ENCODE measurements at places on chromosomes 2 and 18.
A peak's percentile ranks its signal among the peaks of the same experiment; 100 is the strongest.

- no peak for DNase-seq
Observed at GRCh38 chr2:133458280-133458679, 110.0 kb downstream of the NCKAP5 start.

DNA sequence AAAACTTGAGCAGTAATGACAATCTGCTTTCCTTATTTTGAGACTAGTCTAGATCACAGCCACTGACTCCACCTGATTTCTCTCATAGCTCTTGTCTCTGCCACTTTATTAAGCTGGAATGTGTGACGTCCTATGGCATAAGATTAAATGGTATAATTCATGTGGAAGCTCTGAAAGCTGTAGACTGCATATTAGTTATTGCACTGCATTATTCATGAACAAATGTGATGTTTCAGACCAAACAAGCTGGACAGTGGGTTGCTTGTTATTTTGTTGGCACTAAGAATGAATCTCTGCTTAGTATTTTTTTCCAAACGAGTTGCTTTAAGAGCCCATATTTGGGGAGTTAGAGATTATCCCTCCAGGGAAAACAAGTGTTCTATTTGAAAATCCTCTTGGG, 1218.5 kb downstream of the SUCLG1 start:
- no peak for DNase-seq

- DNase-seq: no peak
Observed at GRCh38 chr2:20327370-20327769, 23.3 kb downstream of the PUM2 start.

GRCh38 chr2:32558492-32558891, 69.4 kb upstream of the TTC27 start:
- no peak for DNase-seq

GRCh38 chr2:202261531-202261930, 4.0 kb upstream of the NOP58 start:
- DNase-seq: no peak

DNA sequence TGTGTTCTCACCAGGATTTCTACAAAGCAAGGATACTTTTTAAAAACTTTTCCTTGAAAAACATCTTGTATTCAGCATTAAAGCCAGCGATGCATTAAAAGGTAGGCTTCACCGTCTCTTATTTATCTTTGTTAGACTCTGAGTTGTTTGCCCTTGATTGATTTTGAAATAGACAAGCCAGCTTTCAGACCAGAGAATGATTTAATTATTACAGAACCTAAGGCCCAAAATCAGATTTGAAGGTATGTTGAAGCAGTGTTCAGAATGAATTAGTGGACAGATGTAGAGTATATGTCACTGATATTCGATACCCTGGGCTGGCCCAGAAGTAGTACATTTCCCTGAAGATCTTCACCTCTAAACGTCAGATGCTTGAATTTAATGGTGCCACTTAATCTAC, 136.4 kb downstream of the THSD7B start:
- DNase-seq: no peak

- no peak for DNase-seq
Observed at GRCh38 chr2:33503002-33503401, 26.6 kb downstream of the RASGRP3 start.

- peak; percentile 68 for DNase-seq
Observed at GRCh38 chr2:65075605-65076344, 19.6 kb downstream of the CEP68 start.

DNA sequence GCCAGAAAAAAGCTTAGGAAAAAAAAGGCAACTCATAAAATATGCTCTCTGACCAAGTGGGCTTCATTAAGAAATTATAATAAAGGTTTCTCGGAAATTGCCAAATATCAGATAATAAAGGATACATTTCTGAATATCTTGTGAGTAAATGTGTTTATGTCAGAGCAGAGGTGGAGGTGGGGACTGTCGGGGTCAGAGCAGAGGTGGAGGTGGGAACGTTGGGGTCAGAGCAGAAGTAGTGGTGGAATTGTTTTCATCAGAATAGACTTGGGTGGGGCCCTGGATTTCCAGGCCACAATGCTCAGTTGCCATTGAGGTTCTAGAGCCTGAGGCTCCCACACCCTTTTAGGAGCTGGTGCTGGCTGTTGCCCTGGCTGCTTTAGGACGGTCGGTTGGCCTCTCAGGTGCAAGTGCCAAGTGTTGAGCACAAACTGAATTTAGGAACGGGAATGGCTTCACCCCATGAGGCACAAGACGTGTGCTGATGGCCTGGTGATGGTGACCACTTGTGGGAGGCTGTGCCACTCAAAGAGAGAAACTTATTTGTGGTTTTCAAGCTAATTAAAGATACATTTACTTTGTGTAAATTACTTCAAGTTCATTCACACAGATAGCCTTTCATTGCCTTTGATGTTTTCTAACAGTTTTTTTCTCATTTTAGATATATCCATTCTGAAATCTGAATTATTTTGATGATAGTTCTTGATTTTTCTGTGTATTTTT, 131.5 kb downstream of the ATP9B start:
- DNase-seq: peak; percentile 85

DNA sequence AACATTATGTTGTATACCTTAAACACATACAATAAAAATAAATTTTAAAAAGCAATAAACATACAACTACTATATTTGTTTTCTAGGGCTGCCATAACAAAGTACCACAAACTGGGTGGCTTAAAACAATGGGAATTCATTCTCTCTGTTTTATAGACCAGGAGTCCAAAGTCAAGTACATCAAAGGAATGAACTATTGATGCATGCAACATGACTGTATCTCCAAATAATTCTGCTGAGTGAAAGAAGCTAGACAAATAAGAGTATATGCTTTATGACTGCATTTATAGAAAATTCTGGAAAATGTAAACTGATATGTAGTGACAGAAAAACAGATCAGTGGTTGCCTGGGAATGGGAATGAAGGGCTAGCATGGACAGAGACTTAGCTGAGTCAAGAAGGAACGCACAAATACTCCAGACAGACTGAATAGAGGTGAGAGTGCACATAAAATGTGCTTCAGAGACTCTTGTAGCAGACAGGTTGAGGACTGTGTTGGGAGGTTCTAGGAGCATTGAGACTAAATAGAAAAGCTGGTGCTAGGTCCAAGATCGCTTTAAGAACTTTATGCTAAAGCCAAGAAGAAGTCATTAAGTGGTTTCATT, 11.0 kb upstream of the PLA2R1 start:
- DNase-seq: no peak

GRCh38 chr2:85468096-85468703, 49.7 kb downstream of the SH2D6 start:
- no peak for DNase-seq

- DNase-seq: no peak
Observed at GRCh38 chr18:2036086-2036485, 535.2 kb downstream of the METTL4 start.

DNA sequence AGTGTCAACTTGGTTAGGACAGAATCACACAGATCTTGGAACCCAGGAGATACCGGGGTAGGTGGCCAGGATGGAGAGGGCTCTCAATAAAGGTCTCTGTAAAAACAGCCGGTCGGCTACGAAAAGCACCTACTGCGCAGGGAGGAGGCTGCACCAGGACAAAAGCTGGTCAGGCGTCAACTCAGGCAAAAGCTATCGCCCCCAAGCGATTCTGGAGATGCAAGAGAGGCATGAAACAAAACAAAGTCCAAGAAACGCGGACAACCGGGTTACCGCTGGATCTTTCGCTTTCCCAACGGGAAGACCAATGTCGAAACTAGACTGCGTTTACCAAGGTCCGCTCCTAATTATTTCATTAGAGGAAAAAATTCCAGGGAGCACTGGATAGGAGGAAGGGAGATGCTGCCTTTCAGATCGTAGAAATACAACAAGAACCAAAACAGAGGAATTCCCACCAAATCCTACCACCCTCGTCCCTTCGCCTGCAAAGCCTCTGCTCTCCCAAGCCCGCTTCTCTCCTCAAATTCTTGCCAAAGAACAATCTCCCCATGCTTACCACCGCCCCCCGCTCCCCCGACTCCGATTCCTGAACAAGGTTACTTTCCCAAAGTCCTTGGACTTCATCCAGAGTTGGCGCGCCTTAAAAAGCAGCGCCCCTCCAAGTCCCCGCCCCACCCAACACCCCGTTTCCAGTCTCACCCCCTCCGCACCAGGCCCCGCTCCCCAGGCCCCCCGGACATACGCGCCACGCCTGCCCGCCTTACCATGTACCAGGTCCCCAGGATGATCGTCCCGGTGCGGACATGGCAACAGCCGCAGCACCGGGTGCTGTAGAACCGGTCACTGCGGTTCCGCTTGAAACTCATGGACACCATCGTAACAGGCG, 539 bp downstream of the LAPTM4A start:
- DNase-seq: peak; percentile 57

DNA sequence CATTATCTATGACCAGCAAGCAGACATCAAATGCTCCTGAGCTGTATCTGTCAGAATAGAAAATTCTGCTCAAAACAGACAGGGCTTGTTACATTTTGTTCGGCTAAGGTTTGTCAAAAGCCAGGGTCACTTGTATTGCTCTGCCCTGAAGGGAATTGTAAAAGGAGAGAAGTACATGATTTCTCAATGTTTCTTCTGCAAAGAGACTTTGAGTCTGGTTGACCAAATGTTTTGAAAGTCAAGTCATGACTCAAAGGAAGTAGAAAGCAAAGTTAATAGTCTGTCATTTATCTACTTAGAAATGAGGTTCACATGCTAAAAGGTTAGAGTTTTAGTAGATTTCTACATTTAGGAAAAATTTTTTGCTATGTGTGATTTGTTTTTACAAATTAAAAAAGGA, 1624.1 kb upstream of the ZEB2 start:
- no peak for DNase-seq

GRCh38 chr2:42410742-42411514, 49.9 kb upstream of the COX7A2L start:
- no peak for DNase-seq

DNA sequence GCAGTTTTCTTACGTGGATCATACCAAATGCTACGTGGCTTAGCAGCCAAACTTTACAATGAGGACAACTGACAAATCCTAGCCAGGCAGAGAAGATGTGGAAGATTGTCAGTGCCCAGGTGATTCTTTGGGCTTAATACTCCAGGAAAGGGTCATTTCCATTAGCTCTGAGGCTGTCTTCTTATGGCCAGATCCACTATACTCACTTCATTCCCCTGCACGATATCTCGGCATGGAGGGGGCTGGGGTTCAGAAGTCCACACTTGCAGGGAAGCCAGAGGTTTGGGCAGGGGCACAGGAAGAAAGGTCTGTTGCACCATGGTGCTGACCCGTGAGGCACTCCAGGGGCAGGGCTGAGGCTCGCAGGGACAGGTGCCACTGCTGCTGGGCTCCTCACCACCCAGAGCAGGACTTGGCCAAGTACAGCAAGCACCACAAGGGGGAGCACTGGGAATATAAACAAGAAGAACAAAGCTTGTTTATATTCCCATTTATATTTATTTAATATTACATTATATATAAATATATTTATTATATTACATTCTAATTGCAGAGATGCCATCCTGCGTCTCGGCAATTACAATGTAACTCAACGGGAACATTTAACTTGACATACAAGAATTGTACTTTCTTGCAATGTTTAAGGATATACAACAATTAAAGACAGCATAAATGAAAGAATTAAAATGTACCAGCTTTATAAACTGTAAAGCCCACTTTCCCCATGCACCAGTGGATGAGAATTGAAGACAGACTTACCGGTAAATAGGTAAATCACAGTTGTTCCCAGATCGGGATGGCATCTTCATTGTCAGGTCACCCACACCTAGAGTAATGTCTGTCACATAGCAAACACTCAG, 27.2 kb downstream of the CLUL1 start:
- peak; percentile 81 for DNase-seq

DNA sequence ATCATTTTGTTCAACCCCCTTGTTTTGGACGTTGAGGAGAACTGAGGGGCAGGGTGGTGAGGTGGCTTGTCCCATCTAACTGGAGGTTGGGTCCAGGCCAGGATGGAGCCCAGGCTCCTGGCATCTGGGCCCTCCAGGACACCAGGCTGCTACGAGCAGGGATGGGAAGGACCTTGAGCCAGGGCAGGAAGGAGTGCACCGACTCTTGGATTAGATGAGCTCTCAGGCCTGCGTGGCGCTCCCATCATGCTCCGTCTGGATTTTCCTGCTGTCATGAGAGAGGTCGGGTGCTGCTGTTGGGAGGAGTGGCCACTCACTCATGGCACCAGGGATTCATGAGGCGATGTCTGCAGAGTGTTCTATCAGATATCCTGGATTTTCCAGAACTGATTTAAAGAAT, 18.3 kb upstream of the ALLC start:
- peak; percentile 18 for DNase-seq

DNA sequence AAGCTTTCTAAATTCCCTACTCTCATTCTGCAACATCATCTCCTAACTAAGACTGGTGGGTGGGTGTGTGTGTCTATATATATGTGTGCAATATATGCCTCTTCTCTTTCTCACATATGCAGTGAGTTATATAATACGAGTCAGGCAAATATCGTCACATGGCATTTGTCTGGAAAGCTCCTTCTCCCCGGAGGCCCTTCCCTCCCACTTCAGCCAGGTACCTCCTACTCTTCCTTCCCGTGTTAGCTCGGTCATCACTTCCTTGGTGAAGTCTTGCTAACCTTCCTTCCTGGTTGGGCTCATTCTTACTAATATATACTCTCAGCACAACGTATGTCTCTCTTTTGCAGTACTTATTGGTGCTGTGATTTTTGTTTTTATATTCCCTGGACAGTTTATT, 66.4 kb upstream of the NCK2 start:
- no peak for DNase-seq

DNA sequence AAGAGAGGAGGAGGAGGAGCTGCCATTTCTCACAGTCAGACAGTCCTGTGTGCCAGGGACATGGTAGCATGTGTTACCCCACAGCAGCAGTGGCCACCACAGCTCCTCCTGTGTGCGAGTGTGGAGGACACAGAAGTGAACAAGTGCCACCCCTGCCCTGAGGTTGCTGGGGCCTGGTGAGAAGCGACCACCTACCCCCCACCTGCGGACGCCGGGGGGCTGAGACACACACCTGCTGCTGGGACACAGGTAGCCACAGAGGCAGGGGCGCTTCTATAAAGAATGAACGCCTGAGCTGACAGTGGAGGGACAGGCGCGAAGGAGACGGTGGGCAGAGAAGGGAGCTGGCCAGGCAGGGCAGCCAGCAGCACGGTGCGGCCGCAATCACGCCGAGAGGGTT, 32.3 kb upstream of the SALL3 start:
- DNase-seq: no peak

- no peak for DNase-seq
Observed at GRCh38 chr18:22428672-22429071, 11.0 kb upstream of the CTAGE1 start.

DNA sequence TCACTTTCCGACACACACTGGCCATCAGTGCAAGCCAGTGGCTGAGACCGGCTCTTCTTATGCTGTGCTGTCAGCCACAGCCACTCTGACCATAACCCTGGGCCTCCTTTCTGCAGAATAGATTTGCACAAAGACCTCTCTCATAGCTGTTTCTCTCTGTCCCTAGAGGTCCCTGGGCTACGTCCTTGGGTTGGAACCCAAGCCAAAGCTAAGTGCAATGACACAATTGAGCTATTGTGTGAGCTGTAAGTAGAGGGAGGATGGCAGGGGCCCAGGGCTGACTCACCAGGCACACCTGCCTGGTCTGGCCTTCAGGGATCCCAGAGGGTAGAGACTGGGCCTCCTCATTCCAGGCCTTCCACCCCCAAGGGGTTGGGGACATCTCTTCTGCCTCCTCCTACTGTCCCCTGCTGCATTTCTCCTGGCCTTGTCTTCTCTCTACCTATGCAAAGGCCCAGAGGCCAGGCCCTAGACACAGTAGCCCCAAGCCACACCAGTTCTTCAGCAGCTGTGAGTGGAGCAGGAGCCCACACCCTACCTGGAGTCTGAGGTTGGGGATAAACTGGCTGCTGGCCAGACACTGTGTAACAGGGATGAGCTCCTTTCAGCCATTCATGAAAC, 174.6 kb downstream of the NCK2 start:
- DNase-seq: no peak

- DNase-seq: no peak
Observed at GRCh38 chr18:52813635-52814416, 473.8 kb downstream of the DCC start.
